ENCODE measurements at places on chromosomes 11 and 22.

DNA sequence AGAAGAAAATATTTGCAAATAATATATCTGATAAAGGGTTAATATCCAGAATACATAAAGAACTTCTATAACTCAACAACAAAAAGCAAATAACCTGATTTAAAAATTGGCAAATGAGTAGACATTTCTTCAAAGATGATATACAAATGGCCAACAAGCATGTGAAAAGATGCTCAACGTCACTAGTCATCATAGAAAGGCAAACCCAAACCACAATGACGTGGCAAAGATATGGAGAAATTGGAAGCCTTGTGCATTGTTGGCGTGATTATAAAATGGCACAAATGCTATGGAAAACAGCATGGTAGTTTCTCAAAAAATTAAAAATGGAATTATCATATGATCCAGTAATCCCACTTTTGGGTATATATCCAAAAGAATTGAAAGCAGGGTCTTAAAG is 466.3 kb downstream of the TBC1D22A start:
- no peak for DNase-seq

DNA sequence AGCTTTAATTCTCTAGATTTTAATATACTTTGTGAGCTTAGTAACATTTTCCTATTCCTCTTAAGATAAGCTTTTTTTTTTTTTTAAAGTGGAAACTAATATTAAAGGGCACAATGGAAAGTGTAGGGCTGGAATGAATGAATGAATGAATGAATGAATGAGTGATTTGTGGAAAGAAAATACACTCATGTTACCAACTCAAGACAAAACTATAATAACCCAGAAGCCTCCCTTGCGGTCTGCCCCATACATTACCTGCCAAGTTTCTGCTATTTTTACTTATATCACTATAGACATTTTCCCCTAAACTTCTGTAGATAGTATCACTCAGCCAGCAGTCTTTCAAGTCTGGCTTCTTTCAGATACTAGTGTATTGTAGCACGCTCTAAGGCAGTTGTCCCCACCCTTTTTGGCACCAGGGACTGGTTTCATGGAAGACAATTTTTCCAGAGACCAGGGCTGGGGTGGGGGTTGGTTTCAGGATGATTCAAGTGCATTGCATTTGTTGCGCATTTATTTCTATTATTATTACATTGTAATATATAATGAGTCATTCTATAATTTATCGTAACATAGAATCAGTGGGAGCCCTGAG is 932.2 kb downstream of the TBC1D22A start:
- DNase-seq: no peak

GRCh38 chr11:128714881-128715280 is 21.0 kb downstream of the FLI1 start:
- DNase-seq: no peak

DNA sequence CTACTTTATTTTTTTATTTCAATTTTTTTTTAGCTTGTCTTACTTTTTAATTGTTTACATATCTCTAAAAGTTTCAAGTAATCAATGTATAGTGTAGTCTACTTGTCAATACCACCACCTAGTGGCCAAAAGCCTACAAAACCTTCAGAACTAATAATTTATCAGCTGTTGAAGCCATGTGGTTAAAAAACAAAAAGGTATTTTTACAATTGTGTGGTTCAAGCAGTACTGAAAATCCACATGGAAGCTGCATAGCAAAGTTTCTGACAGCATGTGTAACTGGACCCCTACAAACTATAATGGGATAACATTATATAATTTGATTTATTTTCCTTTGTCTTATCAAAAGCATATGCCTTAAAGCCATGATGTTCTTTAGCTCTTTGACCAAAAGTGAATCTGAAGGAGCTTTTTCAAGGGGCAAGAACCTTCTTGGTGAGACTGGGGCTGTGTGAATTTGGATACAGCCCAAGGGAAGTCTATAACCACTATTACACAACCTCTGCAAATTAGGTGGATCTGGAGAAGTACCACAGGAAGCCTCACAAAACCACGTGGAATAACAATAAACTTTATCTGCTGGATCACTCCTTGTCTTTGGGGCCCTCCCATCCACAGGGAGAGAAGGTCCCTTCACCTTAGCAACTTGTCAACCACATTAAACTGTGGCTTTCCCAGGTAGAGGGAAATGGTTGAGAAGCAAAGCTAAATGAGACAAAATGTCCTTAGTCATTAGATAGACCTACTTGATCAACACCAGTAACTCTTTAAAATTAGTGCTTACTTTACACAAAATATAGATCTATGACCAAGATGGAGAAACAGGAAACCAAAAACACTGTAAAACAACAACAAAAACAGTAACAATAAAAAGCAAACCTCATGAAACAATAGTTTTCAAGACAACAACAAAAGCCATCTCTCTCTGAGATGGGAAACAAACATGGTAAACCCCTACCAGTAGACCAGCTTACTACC is 9.9 kb downstream of the NARS2 start:
- peak; percentile 16 for DNase-seq

- no peak for DNase-seq
These were observed 413.8 kb upstream of the ARHGAP42 start for GRCh38 chr11:100273066-100273815.

DNA sequence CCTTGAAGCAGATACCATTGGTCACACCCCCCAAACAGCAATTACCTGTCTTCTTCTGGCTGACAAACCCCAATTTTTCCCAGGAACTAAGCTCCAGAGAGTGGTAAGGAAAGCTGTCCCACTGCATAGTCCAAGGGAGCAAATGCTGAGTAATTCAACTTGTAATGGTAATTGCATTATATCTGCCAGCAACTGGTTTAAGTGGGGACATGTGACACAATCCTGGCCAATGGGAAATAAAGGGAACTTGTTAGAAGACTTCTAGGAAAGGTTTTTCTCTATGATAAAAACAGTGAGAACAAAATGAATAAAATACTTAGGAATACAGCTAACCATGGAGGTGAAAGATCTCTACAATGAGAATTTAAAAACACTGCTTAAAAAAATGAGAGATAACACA is 9.5 kb upstream of the ISX start:
- DNase-seq: no peak

DNA sequence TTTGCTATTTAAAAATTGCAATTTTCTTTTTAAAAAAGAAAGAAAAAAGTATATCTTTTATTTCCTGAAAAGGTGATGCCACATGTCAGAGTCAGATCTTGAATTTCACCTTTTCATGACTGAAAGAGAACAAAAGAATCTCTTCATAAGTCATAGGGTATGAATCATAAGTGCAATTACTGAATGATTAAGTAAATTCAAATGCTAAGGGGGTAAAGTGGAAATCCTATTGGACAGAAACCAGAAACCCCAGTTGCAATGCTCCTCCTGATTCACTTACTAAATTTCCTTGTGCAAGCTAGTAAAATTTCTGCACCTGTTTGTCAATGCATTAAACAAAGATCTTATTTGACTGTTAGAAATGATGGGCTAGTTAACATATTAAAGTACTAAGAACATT is 8.2 kb upstream of the PRRG4 start:
- no peak for DNase-seq

- no peak for DNase-seq
These were observed 7.2 kb upstream of the ANGPTL5 start for GRCh38 chr11:101923554-101923953.

DNA sequence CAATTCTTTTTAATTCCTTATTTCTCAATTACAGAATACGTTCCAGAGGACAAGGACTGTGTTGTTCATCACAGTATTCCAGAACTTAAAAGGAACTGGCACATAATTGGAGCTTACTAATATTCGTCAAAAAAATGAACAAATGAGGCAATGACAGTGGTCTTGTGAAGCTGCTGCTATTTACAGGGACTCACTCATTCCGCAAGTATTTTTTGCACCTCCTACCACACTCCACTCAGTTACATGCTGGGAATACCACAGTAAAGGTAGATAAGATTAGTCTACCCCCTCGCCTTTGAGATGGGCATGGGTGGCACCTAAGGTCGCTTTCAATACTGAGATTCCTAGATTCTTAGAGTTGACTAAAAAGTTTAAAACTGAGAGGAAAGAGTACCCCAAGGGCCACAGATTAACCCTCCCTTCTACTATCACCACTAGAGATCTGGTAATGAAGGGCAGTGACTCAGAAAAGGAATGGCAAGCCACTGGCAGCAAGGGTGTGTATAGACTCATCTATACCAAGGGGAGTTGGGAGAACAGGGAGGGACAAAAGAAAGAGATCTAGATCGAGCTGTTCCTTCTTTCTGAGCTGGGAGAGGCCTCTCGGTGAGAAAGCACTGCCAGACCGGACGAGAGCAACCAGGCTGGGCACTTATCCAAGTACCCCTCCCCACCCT is 85.0 kb downstream of the RPL27A start:
- no peak for DNase-seq

DNA sequence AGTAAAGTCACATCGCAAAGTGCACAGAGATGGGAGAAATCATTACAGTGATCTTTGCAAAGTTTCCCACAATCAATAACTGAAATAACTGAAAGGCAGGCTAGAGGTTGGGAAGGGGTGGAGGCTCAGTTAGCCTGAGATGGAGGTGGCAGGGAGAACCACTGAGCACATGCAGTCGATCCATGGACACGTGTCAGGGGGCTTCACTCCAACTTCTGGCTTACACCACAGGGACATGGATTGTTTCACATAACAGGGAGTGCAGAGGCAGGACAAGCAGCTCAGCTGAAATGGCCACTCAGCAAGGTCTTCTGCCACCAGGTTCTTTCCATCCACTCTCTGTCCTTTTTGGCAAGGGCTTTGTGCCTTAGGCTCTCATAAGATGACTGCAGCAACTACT is 35.1 kb upstream of the MICAL2 start:
- DNase-seq: no peak

GRCh38 chr22:32106930-32107329 is 52.2 kb downstream of the C22orf42 start:
- no peak for DNase-seq

- DNase-seq: peak; percentile 92
These were observed at the start of gene ACAT1 for GRCh38 chr11:108121274-108122155. ACAT1 (plus strand) TSS chr11:108121567; CDS start chr11:108121607, 40 bp downstream.

- no peak for DNase-seq
These were observed 15.4 kb downstream of the XRCC6 start for GRCh38 chr22:41636467-41636866.

- no peak for DNase-seq
These were observed 90.5 kb upstream of the XKR3 start for GRCh38 chr22:16915701-16916100.

DNA sequence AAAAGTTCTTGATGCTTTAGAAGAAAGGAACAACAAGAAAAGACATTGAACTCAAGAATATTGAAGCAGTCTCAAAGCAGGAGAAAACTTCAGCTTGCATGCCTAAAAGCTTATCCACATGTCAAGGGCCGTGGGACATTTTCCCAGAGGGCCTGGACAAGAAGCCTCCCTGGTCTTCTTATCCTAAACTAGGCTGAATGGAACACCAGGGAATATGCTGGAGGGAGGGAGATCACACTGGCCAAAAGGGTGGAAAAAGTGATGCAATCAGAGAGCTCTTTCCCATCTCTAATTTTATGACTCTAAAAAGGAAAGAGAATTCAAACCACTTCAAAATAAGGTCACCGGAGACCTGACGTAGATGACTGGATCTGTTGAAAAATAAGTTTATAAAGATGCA is 107.2 kb downstream of the MPPED2 start:
- DNase-seq: no peak

GRCh38 chr11:8459711-8460399 is 134.2 kb downstream of the STK33 start:
- no peak for DNase-seq

GRCh38 chr11:131471976-131472375 is 101.6 kb downstream of the NTM start:
- DNase-seq: no peak

- DNase-seq: no peak
These were observed 17.7 kb downstream of the TXN2 start for GRCh38 chr22:36463783-36464184.

GRCh38 chr22:25281675-25282345 is 62.4 kb downstream of the CRYBB2 start:
- no peak for DNase-seq

DNA sequence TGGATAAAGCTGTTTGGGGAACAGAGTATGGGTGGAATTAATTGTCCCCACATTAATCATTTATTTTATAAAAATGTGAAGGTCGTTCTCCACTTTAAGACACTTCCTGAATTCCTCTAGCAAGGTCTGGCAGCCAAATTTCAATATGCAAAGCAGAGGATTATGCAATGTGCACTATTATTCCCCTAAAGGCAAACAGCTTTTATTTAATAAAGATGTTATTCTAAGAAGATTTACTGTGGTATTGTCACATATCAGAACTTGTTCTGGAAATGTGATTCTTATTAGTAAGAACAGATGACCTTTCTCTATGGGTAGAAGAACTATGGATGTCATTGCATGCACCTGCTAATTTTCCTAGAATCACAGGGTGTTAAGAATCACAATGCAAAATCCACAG is 1128.8 kb upstream of the CCDC90B start:
- DNase-seq: no peak

- no peak for DNase-seq
These were observed 141.0 kb downstream of the ARHGAP42 start for GRCh38 chr11:100827934-100828661.

DNA sequence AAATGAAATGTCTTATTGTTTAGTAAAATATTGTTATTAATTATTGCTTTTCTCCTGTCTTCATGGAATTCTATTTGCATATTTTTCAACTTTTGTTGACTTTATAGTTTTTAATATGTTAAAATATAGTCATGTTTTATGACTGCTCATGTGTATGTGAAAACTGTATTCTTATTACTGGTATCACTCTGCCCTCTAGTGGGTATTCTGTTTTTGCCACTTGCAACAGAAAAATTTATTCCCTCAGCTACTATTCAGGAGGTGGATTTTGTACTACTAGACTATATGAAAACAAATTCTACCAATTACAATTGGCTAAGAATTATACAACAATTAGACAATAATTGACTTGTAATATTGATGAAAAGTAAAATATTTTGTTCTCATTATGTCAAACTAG is 45.0 kb downstream of the OR4C6 start:
- DNase-seq: no peak

GRCh38 chr11:61773356-61773755 is 19.0 kb downstream of the TMEM258 start:
- no peak for DNase-seq

DNA sequence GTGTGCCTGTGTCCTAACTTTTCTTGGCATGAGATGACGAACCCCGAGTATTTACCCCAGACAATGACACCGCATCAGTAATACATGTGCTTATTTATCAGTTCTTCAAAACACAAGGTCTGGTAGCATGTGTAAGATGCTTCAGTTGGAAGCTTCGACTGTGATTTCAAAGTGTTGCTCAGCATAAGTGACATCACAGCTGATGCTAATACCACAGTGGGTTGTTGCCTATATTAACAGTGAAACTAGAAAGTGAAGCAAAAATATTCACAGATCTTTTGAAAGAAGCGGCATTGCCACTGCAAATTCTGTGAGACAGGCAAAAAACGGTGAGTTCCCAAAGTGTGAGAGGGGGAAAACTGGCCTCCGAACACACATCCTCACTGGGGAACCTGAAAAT is 18.4 kb upstream of the TTC12 start:
- DNase-seq: no peak

DNA sequence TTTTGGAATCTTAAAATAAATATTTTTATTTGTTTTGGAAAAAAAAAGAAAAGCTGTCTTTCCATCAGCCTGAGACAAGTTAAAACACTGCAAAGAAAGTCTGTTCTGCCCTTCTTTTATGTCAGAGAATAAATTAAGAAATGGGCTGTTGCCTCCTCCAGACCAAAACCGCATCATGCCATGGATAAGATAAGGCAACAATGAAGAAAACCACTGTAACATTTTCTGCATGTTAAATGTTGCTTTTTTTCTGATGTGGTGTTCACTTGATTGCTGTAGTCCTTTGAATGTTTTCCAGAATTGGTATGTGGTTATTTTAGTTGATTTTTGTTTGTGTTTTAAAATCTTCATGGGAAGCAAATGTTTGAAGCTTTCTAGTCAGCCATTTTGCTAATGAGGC is 319.2 kb upstream of the CNTN5 start:
- DNase-seq: no peak

- no peak for DNase-seq
These were observed 121.5 kb downstream of the CHST1 start for GRCh38 chr11:45543808-45544422.

Measured in stimulated activated naive CD4-positive, alpha-beta T cell (primary cell).